ENCODE measurements at places on chromosomes 3 and 15. TPM values are rescaled to one million over a fixed set of nuclear protein-coding genes. Genes with fewer than 3 reads are reported as not detected.

PRR20G gene
- polyA plus RNA-seq: not detected

- no peak for DNase-seq
Measured at GRCh38 chr3:21783839-21784238, 32.8 kb upstream of the ZNF385D start.

- DNase-seq: no peak
Measured at GRCh38 chr3:140627756-140628155, 50.1 kb upstream of the TRIM42 start.

- DNase-seq: no peak
Measured at GRCh38 chr3:72263223-72263990, 478.5 kb upstream of the PROK2 start.

ISLR2 gene
- polyA plus RNA-seq: 0.68 TPM

SLC28A1 gene
- polyA plus RNA-seq: 6.8 TPM

LEKR1 gene
- polyA plus RNA-seq: 2.2 TPM

DNA sequence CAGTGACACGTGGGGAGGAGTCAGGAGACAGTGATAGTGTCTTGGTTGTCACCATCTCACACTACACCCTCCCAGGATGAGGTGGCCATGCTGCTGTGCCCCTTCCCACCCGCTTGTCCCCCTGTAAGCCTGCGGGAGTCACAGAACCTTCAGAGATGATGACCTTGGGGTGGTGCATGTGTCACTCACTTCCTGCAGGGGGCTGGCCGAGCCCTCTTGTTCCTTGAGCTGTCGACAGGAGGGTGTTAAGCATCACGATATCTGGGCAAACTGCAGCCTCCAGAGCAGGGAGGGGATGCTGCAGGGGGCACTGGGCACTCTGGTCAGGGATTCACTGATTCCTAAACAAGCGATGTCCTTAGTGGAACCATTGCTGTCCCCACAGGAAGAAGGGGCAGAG is 27.7 kb downstream of the FAH start:
- no peak for DNase-seq

- no peak for DNase-seq
Measured at GRCh38 chr3:18739099-18739433, 313.9 kb upstream of the SATB1 start.

GRCh38 chr15:85457392-85457968 is 77.1 kb downstream of the AKAP13 start:
- no peak for DNase-seq

- no peak for DNase-seq
Measured at GRCh38 chr15:25250906-25251622, 187.8 kb downstream of the UBE3A start.

GOLGA8T gene
- polyA plus RNA-seq: not detected

ATR gene
- 31.2 TPM for polyA plus RNA-seq

GRCh38 chr3:30672959-30673358 is 66.6 kb downstream of the TGFBR2 start:
- DNase-seq: no peak

- no peak for DNase-seq
Measured at GRCh38 chr15:99305761-99306505, 54.7 kb downstream of the LRRC28 start.

GRCh38 chr3:133776794-133777438 is 28.7 kb upstream of the SRPRB start:
- DNase-seq: no peak

DNA sequence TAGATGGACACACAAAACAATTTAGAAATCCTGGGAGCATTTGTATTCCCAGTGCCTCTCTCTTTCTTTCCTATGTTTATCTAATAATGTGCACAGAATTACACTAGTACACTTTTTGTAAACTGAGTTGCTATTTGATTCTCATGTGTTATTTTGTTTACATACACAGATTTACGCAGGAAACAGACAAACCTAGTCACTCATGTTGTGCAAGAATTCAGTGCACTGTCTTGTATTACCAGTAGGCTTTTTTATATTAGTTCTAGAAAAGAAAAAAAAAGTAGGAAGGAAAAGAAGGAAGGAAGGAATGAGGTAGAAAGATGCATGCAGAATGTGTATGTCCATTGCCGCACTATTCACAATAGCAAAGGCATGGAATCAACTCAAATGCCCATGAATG is 257.4 kb downstream of the AGBL1 start:
- DNase-seq: no peak

- DNase-seq: no peak
Measured at GRCh38 chr3:79684041-79684440, 83.8 kb downstream of the ROBO1 start.

PRSS50 gene
- 3.2 TPM for polyA plus RNA-seq

DNA sequence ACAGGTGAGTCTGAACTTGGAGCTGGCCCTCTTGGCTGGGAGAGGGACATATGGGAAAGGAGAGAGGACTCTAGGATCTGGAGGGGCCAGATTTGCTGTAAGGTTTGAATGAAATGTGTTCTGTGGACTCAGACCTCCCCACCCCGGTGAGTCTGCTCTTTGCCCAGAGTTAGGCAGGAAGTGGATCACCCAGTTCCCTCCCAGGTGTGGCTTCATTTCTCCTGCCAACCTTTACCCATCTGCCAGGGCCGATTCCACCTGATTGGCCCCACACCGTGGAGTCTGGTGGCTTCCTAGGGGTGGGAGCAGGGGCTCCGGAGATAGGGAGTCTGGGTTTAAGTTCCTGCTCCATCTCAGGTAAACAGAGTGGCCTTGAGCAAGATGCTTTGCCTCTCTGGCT is 25.5 kb downstream of the CD276 start:
- DNase-seq: no peak

SLC4A7 gene
- 22.6 TPM for polyA plus RNA-seq

GRCh38 chr3:108106449-108106848 is 15.6 kb upstream of the CD47 start:
- no peak for DNase-seq

- no peak for DNase-seq
Measured at GRCh38 chr3:46291046-46291445, 48.8 kb downstream of the CCR3 start.

CYP19A1 gene
- polyA plus RNA-seq: 0.37 TPM

GRCh38 chr15:41585127-41586047 is 26.4 kb downstream of the TYRO3 start:
- no peak for DNase-seq

DNA sequence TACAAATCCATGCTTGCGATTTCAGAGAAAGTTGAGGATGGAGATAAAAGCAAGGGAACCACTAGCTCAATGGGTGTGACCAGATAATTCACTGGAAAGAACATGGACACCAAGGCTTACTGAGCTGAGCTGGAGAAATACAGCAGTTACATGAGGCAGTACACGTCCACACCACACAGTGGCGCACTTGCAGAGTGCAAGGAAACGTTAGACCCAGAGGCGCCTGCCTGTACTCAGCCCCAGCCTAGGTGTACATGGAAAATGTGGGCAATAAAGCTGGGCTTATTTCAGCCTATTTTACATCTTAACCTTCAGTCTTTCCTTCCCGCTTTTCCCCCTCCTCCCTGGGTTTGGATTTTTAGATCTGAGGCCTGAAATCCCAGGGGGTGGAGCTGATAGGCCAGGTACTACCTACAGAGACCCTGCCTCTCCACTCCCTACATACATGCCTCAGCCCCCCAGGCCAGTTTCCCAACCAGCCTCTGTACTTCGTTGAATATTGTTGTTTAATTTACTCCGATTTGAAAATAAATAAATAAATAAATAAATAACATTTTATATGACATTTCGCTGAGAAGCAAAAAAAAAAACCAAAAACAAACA is 60.1 kb downstream of the PCOLCE2 start:
- peak; percentile 61 for DNase-seq
